ENCODE measurements at places on chromosomes 13 and 19. TPM values are rescaled to one million over a fixed set of nuclear protein-coding genes. Genes with fewer than 3 reads are reported as not detected.

Gene ELOF1
- 39.4 TPM for total RNA-seq

Gene ZBTB7A
- 29.0 TPM for total RNA-seq

Gene C1QTNF9B
- not detected for total RNA-seq

Gene PEX11G
- total RNA-seq: 1.6 TPM

Gene SELENOW
- total RNA-seq: 316 TPM

Gene PNMA8C
- total RNA-seq: not detected

Gene GRK1
- not detected for total RNA-seq

Gene ZNF382
- 4.3 TPM for total RNA-seq

Gene PSG7
- total RNA-seq: not detected

Data from endothelial cell of umbilical vein (primary cell).